ENCODE measurements at places on chromosomes 2 and 18.
A peak's percentile ranks its signal among the peaks of the same experiment; 100 is the strongest.

- DNase-seq, result no peak
Measured at GRCh38 chr2:168450171-168450570, 5.9 kb upstream of the CERS6 start.

DNA sequence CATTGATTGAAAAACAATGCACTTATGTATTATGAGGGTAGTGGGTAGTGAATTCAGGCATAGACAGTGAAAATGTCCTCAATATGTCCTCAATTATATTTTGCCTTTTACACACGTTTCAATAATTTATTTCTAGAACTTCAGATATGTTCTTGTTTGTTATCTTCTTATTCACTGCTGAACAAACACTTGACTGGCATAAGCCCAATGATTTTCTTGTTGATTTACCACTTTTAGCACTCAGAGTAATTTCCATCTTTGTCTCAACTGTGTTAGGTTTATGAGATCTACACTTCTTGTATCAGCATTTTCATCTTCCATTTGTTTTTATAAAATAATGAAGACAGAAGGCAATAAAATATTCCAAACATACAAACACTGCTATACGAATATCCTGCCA lies 61.8 kb upstream of the DCC start:
- DNase-seq, result no peak

DNA sequence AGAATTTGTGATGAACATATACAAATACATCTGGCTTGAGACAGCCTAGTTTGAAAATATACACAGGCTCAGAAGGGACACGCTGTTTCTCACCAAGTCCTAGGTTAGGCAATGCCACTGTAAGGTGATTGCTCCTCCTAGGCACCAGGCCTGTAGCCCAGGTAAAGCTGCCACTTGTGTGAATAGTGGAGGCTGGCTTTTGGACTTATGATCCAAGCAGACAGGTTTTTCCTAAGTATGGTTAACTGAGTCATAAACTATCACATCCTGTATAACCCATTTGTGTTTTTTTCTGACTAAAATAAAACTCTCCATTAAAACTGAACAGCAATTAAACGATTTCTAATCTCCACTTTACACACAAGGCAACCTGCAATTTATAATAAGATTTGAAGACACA lies 81.0 kb downstream of the SEMA4F start:
- DNase-seq, result no peak

DNA sequence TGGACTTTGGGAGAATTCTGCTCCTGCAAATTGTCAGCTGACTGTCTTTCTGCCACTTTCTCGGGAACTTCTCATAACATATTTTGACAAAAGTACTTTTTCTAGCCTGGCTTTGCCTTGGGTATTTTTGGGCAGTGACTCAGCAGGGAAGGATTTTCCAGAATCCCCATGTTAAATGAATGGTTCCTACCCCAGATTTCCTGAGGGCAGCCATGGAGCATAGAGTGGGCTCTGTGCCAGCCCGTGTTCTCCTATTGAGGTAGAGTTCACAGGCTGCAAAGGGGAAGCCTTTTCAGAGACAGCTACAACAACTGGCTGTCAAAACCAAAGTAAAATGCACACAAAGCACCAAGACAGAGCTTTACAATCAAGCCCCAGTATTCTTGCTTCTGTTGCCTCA lies 59.8 kb downstream of the BMP10 start:
- DNase-seq, result no peak

DNA sequence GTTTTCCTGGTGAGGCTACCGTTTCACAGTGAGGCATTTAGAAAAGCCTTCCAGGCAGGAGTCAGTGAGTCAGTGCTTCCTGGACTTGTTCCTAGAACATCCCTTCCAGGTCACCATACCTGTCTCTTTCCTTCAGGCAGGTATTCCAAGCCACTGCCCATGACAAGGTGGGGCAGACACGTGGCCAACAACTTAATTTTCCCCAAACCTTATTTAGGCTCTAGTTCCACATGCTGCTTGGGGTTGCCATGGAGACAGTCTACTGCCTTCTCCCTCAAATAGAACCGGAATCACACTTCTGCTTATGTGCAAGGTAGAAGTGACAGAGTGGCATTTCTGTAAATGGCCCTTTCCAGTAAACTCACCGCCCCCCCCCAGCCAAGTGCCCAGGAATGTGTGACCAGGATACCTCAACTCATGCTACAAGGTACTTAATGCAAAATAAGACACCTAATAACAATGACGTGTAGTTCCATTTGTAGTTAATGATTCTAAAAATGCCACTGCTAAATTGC lies 258.3 kb downstream of the PRKCE start:
- no peak for DNase-seq

- no peak for DNase-seq
Measured at GRCh38 chr18:64273724-64274123, 124.8 kb upstream of the LINC00305 start.

GRCh38 chr18:60935041-60935910 lies 398.0 kb upstream of the CDH20 start:
- peak; percentile 24 for DNase-seq

- no peak for DNase-seq
Measured at GRCh38 chr2:98937906-98938305, 1.9 kb upstream of the CRACDL start.

- no peak for DNase-seq
Measured at GRCh38 chr18:11807233-11807632, 44.0 kb upstream of the CHMP1B start.

DNA sequence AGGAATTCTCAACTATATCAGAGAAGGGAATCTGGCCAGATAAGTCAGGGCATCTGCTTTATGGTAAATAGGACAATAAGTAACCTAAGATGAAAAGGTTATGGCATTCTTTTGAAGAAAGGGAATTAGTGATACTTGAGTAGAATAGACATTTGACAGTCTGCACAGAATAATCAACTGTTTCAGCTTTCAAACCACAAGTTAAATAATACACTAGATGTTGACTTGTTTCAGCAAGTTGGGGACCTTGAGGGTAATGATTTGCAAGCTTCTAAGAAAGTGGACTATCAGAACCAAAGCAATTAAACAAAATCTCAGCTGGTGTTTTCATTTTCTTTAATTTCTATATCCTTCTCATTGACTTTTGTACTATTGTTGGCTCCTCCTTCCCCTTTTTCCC lies 54.5 kb downstream of the SLC39A10 start:
- no peak for DNase-seq

- no peak for DNase-seq
Measured at GRCh38 chr2:106638580-106638979, 151.4 kb downstream of the CD8B2 start.

GRCh38 chr2:118791483-118791882 lies 56.0 kb downstream of the EN1 start:
- no peak for DNase-seq
